ENCODE measurements at places on chromosomes 13 and 19. TPM values are rescaled to one million over a fixed set of nuclear protein-coding genes. Genes with fewer than 3 reads are reported as not detected.

Gene PGLYRP1
- total RNA-seq, result not detected

Gene SYNGR4
- total RNA-seq, result 0.33 TPM

Gene ICAM5
- 3.8 TPM for total RNA-seq

Gene MBD3L2
- total RNA-seq, result not detected

Gene ZNF606
- total RNA-seq, result 6.6 TPM

Gene ZNF296
- 4.7 TPM for total RNA-seq

Gene EFNB2
- 0.30 TPM for total RNA-seq

Gene SMAD9
- not detected for total RNA-seq

Gene UQCRFS1
- 44.5 TPM for total RNA-seq
